Mononuclear cell (primary cell): ENCODE measurements at places on chromosomes 5 and 9. TPM values are rescaled to one million over a fixed set of nuclear protein-coding genes. Genes with fewer than 3 reads are reported as not detected.

TICAM2 gene
- 1.2 TPM for total RNA-seq

NIPAL4 gene
- 11.5 TPM for total RNA-seq

TAF11L10 gene
- not detected for total RNA-seq

F2RL2 gene
- total RNA-seq, result 0.10 TPM

FOXD4L6 gene
- not detected for total RNA-seq

ADGRV1 gene
- 0.94 TPM for total RNA-seq

FBP1 gene
- 12.2 TPM for total RNA-seq

PCA3 gene
- under 0.01 TPM for total RNA-seq

PCDHGB4 gene
- 0.31 TPM for total RNA-seq

SMIM33 gene
- total RNA-seq, result not detected

CCL21 gene
- not detected for total RNA-seq

KLF4 gene
- total RNA-seq, result 61.5 TPM

FRRS1L gene
- under 0.01 TPM for total RNA-seq

SLC28A3 gene
- 0.10 TPM for total RNA-seq
